NCI-H446 (cell line): ENCODE measurements at places on chromosomes 3 and 15.

DNA sequence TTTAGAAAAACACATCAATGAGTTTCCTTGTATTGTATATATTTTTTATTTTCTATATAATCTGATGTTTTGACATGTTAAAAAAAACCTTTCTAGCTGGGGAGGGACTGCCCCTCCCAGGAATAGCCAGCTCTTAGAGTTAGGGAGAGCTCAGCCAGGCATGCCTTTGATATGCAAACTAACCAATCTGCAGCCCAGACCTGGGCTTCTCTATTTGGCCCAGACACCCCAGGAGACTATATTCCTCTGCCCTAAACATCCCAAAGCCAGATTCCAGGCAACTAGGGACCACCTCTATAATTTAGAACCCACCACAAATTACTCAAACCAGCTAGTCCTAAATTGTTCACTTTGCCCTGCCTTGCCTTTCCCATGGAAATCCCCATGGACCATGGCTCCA is 390.9 kb upstream of the ADAMTS9 start:
- no peak for DNase-seq

- DNase-seq, result no peak
Observed at GRCh38 chr3:44883999-44884431, 9.6 kb downstream of the TGM4 start.

DNA sequence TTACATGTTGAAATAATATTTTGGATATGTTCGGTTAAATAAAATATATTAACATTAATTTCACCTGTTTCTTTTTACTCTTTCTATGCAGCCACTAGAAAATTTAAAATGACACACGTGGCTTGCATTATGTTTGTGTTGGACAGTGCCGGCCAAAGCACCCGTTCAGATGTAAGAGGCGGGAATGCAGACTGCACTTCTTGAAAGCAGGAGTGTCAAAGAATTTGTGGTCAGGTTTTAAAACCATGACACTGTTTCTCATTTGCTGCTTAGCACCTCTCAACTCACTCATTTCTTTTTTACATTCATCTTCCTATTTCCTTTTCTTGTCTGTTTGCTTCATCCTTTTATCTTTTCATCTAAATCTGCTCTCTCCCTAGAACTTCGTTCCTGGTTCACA is 35.3 kb upstream of the MINAR1 start:
- DNase-seq, result no peak

GRCh38 chr3:124250053-124250452 is 258.1 kb upstream of the ROPN1 start:
- DNase-seq, result no peak

DNA sequence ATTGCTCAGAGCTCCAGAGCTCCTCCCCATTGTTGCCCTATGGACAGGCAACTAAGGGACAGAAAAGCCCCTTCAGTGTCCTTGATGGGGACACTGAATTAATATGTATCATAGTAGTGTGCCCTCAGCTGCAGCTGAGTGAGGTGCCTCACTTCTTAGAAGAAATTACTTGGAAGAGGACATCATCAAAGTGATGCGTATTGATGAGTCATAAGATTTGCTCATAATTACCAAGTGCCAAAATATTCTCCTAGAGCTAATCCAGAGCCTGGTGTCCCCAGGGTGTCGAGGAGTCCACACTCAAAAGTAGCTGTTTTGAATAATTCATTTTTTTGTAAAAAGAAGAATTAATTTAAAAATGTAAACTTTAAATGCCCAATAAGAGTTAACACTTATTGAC is 200.7 kb upstream of the SEMA6D start:
- no peak for DNase-seq

- no peak for DNase-seq
Observed at GRCh38 chr3:114034787-114035545, 21.4 kb downstream of the CCDC191 start.

DNA sequence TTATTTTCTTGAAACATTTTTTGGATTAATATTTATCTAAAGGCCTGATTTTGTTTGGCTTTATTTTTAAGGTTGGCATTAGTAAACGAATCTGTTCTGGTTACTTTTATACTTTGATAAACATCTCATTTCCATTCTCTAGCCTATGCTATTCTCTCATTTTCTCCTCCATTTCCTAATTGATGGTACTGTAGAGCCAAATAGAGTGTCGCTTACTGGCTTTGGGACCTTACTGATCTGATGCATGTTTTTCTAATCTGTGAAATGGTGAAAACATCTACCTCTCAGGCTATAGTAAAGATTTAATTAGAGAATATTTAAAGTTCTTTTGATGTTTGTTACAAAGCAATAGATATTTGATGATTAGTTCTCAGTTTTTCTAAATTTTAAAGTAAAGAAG is 1.6 kb downstream of the LNP1 start:
- DNase-seq, result no peak

- DNase-seq, result peak; percentile 55
Observed at GRCh38 chr3:194250098-194251002, 100.8 kb downstream of the CPN2 start.

DNA sequence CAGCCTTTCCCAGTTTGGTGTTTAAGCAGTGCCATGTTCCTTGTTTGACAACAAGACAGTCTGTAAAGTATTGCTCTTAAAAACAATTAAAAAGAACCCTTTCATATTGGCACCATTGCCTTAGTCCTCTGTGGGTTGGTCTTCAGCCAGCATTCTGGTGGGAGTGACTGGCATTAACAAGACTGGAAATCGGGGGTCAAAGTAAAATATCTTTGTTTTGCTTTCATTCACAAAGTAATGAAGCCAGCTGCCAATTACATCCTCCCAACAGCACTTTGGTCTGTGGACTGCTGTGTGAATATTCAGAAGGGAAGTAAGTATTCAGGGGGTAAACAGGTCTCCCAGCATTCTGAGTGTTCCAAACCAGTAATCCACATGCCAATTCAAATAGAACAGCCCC is 8.3 kb upstream of the VILL start:
- no peak for DNase-seq

- no peak for DNase-seq
Observed at GRCh38 chr3:162370141-162370540, 873.5 kb downstream of the OTOL1 start.

DNA sequence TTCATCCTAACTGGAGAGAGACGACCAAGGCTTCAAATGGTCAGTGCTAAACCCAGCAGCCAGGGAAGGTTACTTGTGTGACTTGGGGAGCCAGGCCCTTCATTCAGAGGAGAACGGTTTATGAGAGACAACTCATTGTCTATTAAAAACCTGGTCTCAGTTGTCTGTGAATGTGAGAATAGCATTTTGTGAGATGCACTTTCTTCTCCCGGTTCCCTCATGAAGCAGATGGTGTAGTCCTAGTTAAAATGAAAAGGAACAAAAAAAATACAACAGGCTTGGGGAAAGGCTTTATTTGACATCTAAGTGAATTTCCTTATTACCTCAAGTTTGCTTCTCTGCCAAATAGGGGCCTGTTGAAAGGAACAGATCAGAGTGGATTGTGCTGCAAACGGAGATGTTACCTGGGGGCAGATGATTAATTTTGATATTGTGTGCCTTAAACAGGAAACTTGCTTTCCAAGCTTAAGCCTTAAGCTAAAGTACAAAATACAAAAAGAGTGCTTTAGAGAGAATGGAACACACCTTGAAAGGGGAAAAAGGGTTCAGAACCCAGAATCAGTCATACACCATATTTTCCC is 202.7 kb upstream of the BHLHE40 start:
- DNase-seq, result no peak

GRCh38 chr3:63126530-63126929 is 151.6 kb upstream of the SYNPR start:
- no peak for DNase-seq

- DNase-seq, result no peak
Observed at GRCh38 chr15:95684126-95684525, 646.4 kb upstream of the NR2F2 start.

- DNase-seq, result no peak
Observed at GRCh38 chr3:23253214-23253613, 50.1 kb downstream of the UBE2E2 start.

GRCh38 chr3:145089337-145089736 is 1071.6 kb downstream of the PLOD2 start:
- DNase-seq, result no peak

GRCh38 chr15:99593070-99593469 is 27.3 kb downstream of the MEF2A start:
- DNase-seq, result no peak

GRCh38 chr3:112302881-112303763 is 9.1 kb upstream of the SLC9C1 start:
- no peak for DNase-seq

DNA sequence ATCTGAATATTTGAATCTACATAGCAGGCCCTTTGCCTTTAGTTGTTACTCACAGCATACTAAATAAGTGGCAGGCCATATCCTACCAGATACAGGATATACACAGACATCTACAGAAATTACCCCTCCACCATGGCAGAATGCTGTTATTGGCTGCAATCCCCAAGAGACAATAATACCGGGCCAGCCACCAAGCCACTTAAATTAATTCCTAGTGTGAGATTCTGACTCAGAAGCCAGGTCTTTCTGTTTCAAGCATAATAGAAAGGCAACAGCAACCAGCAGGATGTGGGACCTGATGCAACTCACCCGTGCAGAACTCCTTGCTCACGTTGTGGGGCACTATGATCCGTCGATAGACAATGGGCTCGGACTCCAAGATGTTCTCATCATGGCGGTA is 39.8 kb downstream of the CLK3 start:
- DNase-seq, result no peak

DNA sequence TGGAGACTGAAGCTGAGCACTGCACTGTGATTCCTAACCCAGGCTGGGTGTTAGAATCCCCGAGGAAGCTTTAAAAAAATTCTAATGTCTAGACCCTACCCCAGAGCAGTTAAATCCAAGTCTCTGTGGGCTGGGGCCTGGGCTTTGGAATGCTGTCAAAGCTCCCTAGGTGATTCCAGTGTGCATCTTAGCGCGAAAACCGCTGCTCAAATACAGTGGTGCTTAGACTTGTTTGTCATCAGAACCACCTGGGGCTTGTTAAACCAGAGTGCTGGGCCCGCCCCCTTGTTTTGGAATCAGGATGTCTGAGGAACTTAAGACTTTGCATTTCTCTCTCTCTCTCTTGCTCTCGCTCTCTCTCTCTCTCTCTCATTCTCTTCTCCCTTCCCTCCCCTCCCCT is 20.7 kb downstream of the RHCG start:
- DNase-seq, result no peak

GRCh38 chr3:189820365-189820720 is 189.2 kb downstream of the TP63 start:
- DNase-seq, result no peak
